Stimulated activated effector memory CD8-positive, alpha-beta T cell treated with anti-CD3 and anti-CD28 coated beads, Interleukin-12 subunit alpha, Interleukin-12 subunit beta, amount 100 ng/mL, for 72 hours (primary cell): ENCODE measurements at places on chromosomes 12 and 14.

- DNase-seq, result no peak
These were observed 64.9 kb downstream of the DDX51 start for GRCh38 chr12:132079200-132079599.

- DNase-seq, result no peak
These were observed 197.0 kb downstream of the PHLDA1 start for GRCh38 chr12:75834591-75834990.

DNA sequence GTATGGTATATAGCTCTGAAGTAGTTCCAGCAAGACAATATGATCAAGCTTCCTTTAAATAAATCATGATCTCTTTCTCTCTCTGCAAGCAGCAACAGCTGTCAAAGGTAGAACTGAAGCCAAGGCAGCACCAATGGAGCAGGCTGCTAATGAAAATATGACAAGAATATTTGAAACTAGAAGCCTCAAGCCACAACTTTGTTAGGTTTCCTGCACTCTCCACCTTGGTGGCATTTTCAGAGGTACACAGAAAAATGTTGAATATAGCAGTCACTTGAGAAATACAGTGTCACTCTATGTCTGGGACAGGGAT, 43.8 kb upstream of the PSMA6 start:
- no peak for DNase-seq

GRCh38 chr14:69932391-69932790, 53.2 kb downstream of the SMOC1 start:
- no peak for DNase-seq

DNA sequence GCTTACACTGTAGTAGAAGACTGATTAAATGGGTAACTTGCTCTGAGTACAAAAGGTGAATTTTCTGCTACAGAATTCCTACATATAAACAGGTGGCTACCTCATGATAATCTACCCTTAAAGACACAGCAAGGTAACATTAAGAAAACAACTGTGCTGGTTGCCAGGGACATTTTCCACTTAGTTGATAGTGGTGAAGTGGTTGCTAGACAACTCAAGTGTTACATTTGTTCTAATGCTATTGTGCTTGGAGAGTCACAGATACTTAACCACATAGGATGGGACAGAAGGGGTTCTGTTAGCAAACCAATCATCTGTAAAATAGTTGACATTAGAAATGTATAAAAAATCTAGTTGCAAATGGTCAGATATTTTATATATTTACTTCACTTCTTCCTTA, 870.3 kb upstream of the SEL1L start:
- DNase-seq, result no peak

GRCh38 chr12:90982170-90982569, 22.6 kb downstream of the EPYC start:
- no peak for DNase-seq
